ENCODE measurements at places on chromosomes 4 and X. TPM values are rescaled to one million over a fixed set of nuclear protein-coding genes. Genes with fewer than 3 reads are reported as not detected.
A peak's percentile ranks its signal among the peaks of the same experiment; 100 is the strongest.

SLC10A3 gene
- 24.5 TPM for total RNA-seq

HELT gene
- total RNA-seq, result not detected

L1CAM gene
- total RNA-seq, result 4.3 TPM

NPFFR2 gene
- not detected for total RNA-seq

USP46 gene
- total RNA-seq, result 15.0 TPM

TMEM47 gene
- 2.9 TPM for total RNA-seq

FNIP2 gene
- total RNA-seq, result 56.2 TPM

GRCh38 chr4:61443813-61444510 is 243.8 kb downstream of the ADGRL3 start:
- DNase-seq, result no peak
- no peak overlapping the region for H3K27ac ChIP-seq
- no peaks in the 10 kb centered on the region for H3K27me3 ChIP-seq

DNA sequence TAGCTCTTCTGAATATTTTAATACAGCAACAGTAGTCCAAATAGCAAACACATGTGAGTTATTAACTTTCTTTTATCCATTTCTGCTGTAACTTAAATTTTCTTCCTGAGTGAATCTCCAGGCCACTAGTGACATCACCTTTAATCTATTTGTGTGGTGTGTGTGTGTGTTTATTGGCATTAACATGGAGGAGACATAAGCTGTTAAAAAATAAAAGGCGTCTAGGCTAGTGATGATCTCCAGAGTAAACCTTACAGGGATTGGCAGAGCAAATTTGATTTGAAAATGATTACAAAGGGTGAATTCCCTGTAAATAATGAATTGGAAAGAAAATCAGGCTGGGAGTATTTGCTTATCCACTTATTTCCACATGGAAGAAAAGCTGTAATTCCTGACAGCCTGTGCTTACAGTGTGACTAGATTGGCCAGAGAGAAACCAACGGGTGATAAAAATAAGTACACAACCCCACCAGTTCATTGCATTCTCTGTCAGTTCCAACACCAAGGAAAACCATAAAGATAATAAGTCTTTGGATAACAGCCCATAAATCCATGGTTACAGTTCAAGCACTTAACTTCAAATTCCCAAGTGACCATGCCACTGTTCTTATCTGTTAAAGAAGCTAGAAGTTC is 186.1 kb downstream of the ENOX2 start:
- H3K4me3 ChIP-seq, result no peak overlapping the region
- no peaks in the 10 kb centered on the region for H3K36me3 ChIP-seq
- no peaks in the 10 kb centered on the region for H3K27me3 ChIP-seq
- no peaks in the 10 kb centered on the region for H3K4me1 ChIP-seq
- H3K27ac ChIP-seq, result no peak overlapping the region

DNA sequence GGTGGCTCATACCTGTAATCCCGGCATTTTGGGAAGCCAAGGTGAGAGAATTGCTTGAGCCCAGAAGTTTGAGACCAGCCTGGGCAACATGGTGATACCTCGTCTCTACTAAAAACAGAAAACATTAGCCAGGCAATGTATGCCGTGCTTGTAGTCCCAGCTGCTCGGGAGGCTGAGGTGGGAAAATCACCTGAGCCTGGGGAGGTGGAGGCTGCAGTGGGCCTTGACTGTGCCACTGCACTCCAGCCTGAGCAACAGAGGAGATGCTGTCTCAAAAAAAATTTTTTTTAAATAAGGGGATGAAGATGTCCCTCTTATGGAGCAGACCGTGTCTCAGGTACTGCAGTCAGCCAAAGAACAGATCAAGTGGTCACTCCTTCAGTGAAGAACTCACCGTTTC is 13.5 kb downstream of the CTAG1B start:
- no peaks in the 10 kb centered on the region for H3K27me3 ChIP-seq
- H3K4me1 ChIP-seq, result no peaks in the 10 kb centered on the region
- DNase-seq, result no peak
- no peak overlapping the region for H3K27ac ChIP-seq

GRCh38 chr4:173753408-173753807 is 223.4 kb upstream of the HAND2 start:
- no peak overlapping the region for H3K4me3 ChIP-seq
- H3K27ac ChIP-seq, result no peak overlapping the region
- no peak for DNase-seq
- no peaks in the 10 kb centered on the region for H3K36me3 ChIP-seq
- H3K4me1 ChIP-seq, result no peaks in the 10 kb centered on the region

GRCh38 chr4:8726344-8726851 is 133.8 kb downstream of the CPZ start:
- H3K4me3 ChIP-seq, result no peak overlapping the region
- no peak for DNase-seq
- H3K36me3 ChIP-seq, result no peaks in the 10 kb centered on the region

DNA sequence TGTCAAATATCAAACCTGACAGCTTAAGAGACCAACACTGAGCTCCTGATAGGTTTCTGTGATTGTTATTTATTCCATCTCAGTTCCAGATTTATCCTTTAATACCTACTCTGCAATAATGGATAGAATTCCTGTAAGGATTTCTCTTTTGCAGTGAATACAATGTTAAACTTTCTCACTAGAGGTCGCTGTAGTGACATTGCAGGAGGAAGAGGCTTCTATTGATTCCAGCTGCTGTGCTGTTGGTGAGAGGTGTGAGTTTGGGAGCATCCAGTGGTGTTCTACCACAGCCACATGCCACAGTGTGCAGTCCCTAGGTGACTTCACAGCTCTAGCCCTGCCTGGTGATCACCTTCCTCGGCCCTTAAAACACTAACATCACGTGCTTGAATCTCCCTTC is 34.6 kb upstream of the DCAF8L2 start:
- H3K36me3 ChIP-seq, result no peaks in the 10 kb centered on the region
- H3K27me3 ChIP-seq, result no peaks in the 10 kb centered on the region
- H3K4me1 ChIP-seq, result no peaks in the 10 kb centered on the region
- no peak overlapping the region for H3K4me3 ChIP-seq

DNA sequence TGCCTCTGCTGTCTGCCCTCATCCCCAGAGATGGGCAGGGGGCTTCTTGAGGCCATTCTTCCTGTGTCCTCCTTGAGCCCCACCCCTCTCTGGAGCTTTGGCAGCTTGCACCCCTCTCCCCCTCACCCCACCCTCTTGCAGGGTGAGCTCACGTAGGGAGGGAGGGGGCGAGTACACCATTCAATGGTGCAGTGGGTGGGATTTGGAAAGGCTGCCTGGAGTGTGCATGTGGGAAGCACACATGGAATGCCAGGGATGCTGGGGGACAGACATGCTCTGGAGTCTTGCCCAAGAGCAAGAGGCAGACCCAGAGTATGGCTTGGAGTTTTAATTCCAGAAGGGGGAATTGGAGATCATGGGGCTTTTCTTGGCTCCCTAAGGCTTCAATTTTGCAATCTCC is 5.6 kb downstream of the PAK3 start:
- no peak for DNase-seq
- H3K36me3 ChIP-seq, result no peaks in the 10 kb centered on the region
- no peak overlapping the region for H3K4me3 ChIP-seq
- no peaks in the 10 kb centered on the region for H3K27me3 ChIP-seq

- H3K4me1 ChIP-seq, result no peaks in the 10 kb centered on the region
- no peak overlapping the region for H3K4me3 ChIP-seq
- H3K36me3 ChIP-seq, result no peaks in the 10 kb centered on the region
- H3K27ac ChIP-seq, result peak overlapping the region; percentile 39
- no peaks in the 10 kb centered on the region for H3K27me3 ChIP-seq
Measured at GRCh38 chr4:10694151-10694827, 9.7 kb upstream of the CLNK start.

GRCh38 chr4:18735740-18736268 is 714.2 kb upstream of the LCORL start:
- no peaks in the 10 kb centered on the region for H3K36me3 ChIP-seq
- H3K4me1 ChIP-seq, result no peaks in the 10 kb centered on the region
- no peaks in the 10 kb centered on the region for H3K27me3 ChIP-seq
- no peak overlapping the region for H3K4me3 ChIP-seq
- DNase-seq, result no peak

- H3K27me3 ChIP-seq, result no peaks in the 10 kb centered on the region
- no peaks in the 10 kb centered on the region for H3K36me3 ChIP-seq
- no peak overlapping the region for H3K4me3 ChIP-seq
- no peak overlapping the region for H3K27ac ChIP-seq
- no peaks in the 10 kb centered on the region for H3K4me1 ChIP-seq
Measured at GRCh38 chrX:146854281-146854680, 39.7 kb upstream of the CXorf51A start.

DNA sequence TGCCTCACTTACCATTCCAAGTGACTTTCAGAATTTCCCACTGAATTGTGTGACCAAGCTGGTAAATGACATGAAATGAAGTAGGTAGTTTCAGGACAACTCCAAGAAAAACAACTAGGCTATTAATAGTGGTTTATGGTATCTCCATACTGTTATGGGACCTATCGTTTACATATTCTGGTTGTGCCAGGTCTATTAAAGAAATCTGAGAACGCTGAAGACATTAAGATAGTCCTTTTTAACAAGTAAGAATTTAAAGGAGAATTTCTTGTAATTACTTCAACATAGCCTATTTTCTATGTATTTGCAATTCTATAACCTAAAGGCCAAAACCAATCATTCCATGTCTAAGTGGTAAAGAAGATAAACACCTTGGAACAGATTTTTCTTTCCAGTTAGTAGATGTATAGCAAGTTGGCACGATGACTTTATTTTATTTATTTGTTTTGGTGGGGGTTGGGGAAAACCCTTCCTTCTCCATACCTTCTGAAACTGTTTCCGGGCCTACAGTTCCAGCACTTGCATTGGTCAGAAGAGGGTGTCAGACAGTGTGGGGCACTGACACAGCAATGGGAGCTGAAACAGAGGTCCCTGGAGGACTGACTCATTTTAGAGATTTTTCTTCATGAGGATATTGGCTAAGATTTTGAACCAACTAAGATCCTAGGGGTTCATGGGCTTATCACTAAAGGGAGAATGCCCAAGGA is 7.6 kb upstream of the DCLK2 start:
- no peaks in the 10 kb centered on the region for H3K36me3 ChIP-seq
- no peak for DNase-seq
- no peaks in the 10 kb centered on the region for H3K4me1 ChIP-seq

DNA sequence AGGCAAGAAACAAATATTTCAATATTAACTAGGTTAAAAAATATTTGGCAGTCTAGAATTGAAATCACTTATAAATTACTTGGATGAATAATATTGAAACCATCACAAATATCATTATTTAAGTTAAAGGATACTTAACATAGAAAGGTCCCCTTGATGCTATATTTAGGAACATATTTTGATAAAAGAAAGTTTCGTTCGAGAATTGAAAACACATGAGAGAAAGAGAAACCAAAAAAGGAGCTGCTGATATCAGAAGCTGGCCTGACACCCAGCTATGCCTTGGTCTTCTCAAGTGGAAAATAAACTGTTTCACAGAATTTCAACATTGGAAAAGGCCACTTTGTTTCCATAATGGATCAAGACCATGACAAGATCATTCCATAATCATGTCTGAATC is 762.4 kb downstream of the DMD start:
- no peak overlapping the region for H3K4me3 ChIP-seq
- no peaks in the 10 kb centered on the region for H3K4me1 ChIP-seq
- H3K36me3 ChIP-seq, result no peaks in the 10 kb centered on the region
- H3K27ac ChIP-seq, result no peak overlapping the region

Data from colonic mucosa (tissue), 4 donors.